ENCODE measurements at places on chromosomes 16 and 17.
A peak's percentile ranks its signal among the peaks of the same experiment; 100 is the strongest.

DNA sequence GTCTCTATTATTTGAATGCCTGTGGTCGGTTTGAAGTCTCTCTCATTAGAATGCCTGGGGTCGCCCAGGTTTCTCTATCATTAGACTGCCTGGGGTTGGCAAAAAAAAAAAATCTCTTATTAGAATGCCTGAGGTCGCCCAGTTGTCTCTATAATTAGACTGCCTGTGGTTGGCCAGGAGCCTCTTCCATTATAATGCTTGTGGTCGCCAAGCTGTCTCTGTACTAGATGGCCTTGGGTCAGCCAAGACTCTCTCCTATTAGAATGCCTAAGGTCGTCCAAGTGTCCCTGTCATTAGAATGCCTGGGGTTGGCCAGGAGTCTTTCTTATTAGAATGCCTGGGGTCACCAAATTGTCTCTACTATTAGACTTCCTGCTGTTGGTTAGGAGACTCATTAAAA lies 2228.4 kb downstream of the TP53TG3F start:
- no peak for DNase-seq

DNA sequence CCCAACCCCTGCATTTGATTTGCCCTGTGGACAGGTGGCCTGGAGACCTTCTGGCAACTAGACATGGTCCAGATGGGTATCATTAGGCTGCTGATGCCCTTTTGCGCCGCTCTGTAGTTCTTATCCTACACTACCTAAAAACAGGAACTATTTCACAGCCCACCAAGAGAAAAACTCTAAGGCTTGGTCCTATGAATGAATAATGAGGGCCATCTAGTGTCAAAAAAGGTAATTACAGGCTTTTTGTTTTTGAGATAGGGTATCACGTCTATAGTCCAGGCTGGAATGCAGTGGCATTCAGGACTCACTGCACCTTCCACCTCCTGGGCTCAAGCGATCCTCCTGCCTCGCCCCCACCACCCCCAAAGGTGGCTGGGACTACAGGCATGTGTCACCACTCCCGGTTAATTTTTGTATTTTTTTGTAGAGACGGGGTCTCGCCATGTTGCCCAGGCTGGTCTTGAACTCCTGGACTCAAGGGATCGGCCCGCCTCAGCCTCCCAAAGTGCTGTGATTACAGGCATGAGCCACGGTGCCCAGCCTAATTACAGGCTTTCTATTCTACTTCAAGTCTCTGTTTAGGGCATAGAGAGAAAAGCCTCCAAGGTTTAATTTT lies 20.9 kb downstream of the COIL start:
- DNase-seq = peak; percentile 52

GRCh38 chr17:14197586-14197985 lies 39.1 kb downstream of the CDRT15 start:
- no peak for DNase-seq

DNA sequence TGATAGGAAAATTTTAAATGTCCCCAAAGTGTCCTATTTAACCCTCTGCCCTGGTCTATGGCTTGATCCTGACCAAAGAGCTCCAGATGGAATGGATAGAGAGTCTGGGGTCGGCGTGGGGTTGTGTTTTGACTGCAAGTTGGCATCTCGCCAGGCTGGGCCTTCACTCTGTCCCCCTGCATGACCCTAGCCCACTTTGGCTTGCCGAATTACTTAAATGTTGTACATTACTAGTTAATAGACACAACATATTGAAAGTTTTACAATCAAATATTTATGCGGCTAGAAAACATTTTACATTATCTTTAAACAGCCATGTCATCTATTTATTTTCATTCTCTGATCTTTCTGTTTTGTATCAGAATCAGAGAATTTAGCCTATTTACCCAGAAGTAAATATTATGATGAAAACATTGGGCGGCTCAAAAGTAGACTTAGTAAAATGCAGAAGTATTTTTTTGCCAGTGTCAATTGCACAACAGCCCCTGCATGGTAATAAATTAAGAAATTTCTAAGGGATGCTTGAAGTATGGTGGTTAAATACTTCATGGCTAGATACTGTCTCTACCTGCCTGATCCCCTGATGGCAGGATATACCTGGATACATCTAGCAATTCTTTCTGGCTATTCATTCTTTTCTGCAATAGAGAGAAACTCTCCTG lies 18.8 kb upstream of the MYOCD start:
- DNase-seq = no peak

DNA sequence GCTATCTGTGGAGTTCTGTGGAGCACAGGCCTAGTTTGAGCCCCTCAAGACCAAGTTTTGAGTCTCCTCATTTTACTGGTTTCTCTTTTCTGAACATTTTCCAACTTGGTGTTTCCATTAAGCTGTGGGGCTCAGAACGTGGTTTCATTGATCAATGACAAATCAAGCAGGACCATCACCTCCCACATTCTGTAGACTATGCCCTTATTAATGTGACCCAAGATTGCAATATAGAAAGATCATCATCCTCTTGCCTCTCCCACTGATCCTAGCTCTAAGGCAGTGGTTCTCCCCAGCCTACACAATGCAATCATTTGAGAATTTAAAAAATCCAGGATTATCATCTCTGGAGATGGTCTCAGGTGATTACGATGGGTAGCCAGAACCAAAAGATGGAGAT lies 15.8 kb upstream of the OSGIN1 start:
- DNase-seq = no peak

GRCh38 chr17:77782201-77782600 lies 176.3 kb upstream of the TNRC6C start:
- no peak for DNase-seq

GRCh38 chr17:8019166-8019565 lies 16.8 kb downstream of the GUCY2D start:
- no peak for DNase-seq

DNA sequence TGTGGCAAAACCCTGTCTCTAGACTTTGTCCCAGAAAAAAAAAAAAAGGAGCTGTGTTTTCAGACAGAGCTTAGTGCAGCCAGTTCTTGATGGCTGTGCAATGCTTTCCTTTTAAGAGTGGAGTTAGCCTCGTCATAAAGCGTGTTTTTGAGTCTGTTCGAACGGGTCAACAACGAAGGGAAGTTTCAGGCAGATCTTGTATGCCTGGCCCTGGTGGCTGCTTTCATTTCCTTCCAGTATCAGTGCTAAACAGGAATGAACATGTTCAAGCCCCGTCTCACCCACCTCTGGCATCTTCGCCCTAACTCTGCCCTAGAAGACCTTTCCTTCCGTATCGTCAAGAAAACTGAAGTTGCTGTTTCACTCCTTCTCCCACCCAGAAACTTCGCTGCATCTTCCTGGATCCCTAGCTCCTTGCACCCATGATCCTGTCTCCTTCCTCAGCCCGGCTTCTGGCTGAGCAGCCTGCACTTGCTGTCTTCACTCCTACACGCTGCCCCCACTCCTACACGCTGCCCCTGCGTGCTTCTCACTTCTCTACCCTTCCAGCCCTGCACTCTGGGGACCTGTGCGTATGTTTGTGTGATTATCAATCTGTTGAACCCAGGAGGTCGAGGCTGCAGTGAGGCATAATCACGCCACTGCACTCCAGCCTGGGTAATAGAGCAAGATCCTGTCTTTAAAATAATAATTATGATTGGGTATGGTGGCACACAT lies 55.3 kb downstream of the USP10 start:
- no peak for DNase-seq

DNA sequence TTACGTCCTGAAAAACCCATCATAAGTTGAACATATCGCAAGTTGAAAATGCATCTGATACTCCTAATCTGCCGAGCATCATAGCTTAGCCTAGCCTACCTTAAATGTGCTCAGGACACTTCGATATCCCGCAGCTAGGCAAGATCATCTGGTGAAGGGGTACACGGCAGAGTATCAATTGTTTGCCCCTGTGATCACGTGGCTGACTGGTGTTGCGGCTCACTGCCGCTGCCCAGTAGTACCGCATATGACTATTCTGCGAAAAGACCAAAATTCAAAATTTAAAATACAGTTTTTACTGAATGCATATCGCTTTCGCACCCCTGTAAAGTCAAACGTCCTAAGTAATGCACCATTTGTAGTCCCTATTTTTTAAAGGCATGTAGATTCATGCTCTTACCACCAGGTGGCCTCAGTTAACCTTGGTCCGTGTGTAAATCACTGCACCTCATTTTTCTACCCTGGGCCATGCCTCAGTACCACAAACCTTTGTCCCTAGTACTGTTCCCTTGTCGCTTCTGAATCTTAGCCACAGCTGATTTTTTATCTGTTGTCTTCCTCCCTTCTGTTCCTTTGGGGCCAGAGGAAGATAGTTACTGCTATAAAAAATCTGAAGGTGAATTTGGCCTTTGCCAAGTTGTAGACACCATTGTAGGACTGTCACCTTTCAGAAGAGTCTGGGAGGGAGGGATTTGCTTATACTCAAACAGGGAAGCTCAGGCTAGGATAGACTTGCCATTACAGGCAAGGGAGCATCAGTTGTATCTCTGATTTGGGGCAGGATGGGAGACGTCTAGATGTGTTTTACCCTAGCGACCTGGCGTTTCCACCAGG lies 34.4 kb downstream of the WWP2 start:
- DNase-seq = peak; percentile 38

DNA sequence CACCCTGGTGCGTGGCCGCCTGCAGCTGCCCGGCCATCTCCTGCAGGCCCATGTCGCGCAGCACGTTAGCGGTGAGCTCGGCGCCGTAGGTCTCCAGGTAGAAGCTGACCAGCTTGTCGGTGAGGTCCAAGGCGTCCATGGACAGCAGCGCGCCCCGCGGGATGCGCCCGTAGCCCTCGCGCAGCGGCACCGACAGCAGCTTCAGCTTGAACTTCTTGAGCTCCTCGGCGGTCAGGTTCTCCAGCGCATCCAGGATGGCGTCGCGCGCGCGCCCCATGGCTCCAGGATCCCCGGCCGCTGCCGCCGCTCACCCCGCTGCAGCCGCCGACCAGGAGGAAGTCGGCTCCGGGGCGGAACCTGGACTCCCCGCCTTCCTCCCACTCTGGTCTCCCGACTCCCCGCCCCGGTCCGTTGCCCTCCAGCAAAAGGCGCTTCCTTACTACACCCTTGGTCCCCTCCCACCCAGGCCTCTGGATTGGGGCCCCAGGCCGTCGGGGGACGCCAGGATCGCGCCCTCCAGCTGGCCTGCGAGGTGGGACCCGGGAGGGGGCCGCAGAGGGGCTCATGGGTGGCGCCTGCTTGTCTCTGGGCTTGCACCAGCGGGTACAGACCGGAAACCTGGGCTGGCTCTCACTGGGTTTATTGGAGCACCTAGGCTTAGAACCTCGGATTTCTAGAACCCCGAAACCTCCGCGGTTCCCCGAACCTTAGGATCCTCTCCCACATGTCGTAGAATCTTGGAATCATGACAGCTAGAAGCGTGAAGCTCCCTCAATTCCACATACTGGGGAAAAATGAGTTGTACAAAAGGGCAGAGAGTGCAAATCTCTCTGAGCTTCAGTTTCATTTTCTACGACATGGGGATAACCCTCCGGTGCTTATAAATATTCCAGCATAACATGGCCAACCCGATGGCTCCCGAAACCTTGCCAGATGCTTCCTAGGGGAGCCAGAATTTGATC lies at the start of gene PYCARD:
Gene PYCARD, minus strand, starts transcription at position 347 of the 962 bp plus-strand sequence. Its CDS starts 70 bp downstream, at position 277.
- DNase-seq = no peak

- DNase-seq = peak; percentile 52
These were observed 26.5 kb upstream of the SLC39A11 start for GRCh38 chr17:73118951-73119391.

GRCh38 chr17:50911890-50912289 lies 45.7 kb upstream of the TOB1 start:
- no peak for DNase-seq

- DNase-seq = no peak
These were observed 3.9 kb downstream of the SPSB3 start for GRCh38 chr16:1778200-1779179.
